ENCODE measurements at places on chromosomes 11 and 22.

- no peak for DNase-seq
Observed at GRCh38 chr11:75263944-75264349, 23.4 kb downstream of the TPBGL start.

DNA sequence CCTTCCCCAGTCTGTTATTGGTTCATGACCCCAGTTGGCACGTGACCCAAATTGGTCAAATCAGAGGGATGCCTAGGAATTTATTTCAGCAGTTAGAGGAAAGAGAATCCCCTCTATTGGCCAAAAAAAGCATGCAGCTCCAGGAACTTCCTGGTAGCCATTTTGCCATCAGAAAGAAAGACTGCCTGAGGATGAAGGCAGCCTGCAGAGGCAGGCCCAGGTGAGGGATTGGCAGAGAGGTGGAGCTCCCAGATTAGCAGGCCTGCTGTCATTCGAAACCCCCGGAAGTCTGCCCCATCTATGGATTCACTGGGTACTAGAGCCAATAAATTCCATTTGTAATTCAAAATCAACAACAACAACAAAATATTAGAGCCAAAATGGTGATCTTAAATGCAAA is 207.6 kb downstream of the CWF19L2 start:
- no peak for DNase-seq

DNA sequence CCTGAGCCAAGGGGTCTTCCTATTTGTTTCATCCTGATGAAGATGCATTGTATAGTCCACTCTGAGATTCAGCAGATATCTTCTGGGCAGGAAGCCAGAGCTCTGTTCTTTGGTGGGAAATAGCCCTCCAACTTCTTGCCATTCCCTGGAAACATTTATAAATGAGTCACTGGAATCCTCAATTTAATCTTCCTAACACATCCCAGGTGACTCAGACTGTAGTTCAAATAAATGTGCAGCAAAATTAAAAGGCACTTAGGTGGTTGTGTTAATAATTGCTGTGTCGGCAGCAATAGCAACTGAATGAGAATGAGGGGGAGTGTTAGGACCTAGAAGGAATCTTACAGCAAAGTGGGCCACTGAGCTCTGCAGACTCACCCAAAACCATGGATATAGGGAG is 108.6 kb downstream of the INSC start:
- DNase-seq, result no peak

- DNase-seq, result no peak
Observed at GRCh38 chr11:88315981-88316441, 21.5 kb downstream of the CTSC start.

DNA sequence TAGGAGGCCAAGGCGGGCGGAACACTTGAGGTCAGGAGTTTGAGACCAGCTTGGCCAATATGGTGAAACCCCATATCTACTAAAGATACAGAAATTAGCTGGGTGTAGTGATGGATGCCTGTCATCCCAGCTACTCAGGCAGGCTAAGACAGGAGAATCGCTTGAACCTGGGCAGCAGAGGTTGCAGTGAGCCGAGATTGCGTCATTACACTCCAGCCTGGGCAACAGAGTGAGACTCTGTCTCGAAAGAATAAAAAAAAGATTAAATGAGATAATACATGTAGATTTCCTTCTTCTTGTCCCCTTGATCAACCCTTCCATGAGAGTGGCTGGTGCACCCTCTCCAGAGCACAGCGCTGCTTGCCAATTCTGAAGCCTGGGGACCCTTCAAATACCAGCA is 106.9 kb downstream of the ST3GAL4 start:
- no peak for DNase-seq

GRCh38 chr11:4154503-4154902 is 59.9 kb downstream of the RRM1 start:
- no peak for DNase-seq

DNA sequence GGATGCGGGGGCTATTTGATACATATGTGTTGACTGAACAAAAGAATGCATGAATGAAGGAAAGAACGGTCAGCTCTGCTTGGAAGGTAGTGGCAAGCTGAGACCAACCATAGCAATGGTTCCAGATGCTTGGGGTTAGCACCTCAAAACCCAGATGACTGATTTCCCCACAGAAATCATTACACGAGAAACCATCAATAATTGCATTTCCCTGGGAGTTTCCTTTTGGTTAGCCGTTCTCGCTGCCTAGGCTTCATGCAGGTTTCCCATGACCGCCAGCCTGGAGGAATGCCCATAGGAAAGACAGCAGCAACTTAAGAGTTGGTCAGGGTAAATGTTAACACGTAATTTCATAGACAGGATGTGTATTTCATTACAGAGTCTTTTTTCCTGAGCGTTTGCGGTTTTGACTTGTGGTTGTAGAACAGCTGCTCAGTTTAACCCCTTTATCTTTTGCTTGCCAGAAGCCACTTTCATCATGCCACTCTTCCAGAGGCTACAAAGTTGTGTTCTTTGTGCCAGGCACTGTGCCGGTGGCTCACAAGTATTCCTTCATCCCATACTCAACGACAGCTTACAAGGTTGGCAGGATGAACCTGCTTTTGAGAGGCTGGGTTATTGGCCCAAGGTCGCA is 2.8 kb downstream of the IL17RA start:
- peak; percentile 20 for DNase-seq

GRCh38 chr11:1453611-1454034 is 33.0 kb downstream of the MOB2 start:
- no peak for DNase-seq

GRCh38 chr11:130131961-130132850 is 27.4 kb upstream of the ST14 start:
- peak; percentile 89 for DNase-seq
